ENCODE measurements at places on chromosomes 4 and X.

GRCh38 chr4:24352112-24352511 is 232.2 kb downstream of the DHX15 start:
- DNase-seq = no peak

DNA sequence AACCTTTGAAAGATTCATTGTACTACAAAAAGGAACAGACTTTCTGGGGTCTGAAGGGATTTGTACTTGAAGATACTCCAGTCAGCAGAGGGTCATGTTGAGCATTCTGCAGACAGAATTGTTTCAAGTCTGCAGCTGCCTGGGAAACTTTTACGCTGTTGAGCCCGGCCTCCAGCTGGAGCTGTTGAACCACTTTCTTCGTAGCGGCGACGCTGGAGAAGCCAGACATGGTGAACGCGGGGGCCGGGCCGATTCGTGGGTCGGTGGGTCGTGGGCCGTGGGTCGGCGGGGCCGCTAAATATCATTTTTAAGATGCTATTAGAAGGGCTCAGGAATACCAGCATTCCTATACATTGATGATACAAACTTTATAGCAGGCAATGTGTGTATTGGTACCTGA is 12.0 kb upstream of the RTL9 start:
- no peak for DNase-seq

DNA sequence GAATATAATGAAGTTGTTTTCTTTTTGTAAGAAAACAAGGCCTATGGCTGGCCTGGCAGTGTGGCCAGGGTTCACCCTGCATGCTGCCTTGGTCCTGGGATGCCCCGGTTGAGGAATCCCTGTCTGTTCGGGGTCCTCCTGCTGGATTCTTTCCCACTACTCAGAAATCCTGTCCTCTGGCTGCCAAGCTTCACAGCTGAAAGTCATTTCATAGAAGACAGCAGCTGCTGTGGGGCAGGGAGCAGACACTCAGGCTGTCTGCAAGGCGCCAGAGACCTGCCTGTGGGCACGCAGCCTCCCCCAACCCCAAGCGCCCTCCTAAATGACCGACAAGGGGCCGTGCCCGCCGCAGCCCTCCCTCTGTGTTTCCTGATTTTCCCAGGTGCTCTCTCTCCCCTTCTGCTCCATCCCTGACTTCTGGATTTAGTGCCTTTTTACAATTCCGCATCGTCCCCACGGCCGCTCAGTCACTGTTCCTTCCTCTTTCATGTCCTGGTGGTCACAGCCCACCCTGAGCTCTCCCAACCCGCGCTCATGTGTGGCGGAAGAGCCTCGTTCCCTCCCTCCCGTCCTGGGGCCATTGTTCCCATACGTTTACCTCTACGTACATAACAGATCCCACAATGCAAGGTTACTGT is 27.5 kb downstream of the ZFYVE28 start:
- DNase-seq = peak; percentile 60

DNA sequence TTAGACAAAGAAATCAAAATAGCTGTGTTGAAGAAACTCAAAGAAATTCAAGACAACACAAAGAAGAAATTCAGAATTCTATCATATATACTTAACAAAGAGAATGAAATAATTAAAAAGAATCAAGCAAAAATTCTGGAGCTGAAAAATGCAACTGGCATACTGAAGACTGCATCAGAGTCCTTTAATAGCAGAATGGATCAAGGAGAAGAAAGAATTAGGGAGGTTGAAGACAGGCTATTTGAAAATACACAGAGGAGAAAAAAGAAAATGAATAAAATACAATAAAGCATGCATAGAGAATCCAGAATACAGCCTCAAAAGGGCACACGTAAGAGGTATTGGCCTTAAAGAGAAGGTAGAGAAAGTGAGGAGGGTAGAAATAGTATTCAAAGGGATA is 179.5 kb upstream of the SPIN4 start:
- no peak for DNase-seq

DNA sequence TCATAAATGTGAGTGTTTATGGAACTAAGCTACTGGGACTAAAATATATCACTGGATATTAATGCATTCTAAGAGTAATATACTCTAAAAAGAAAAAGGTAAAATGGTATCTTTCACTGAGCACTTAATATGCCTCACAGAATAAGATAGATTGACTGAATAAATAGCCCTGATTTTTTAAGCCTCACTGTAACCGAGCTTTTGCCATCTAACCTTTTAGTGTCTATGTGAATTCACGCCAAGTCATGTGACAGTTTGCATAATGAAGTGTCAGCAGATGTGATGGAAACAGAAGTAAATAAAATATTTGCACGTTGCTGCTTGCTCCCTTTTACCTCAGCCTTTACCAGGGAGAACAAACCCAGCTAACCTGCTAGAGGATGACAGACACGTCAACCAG is 119.7 kb upstream of the NWD2 start:
- DNase-seq = no peak
